ENCODE measurements at places on chromosomes 4 and X. TPM values are rescaled to one million over a fixed set of nuclear protein-coding genes. Genes with fewer than 3 reads are reported as not detected.
A peak's percentile ranks its signal among the peaks of the same experiment; 100 is the strongest.

DNA sequence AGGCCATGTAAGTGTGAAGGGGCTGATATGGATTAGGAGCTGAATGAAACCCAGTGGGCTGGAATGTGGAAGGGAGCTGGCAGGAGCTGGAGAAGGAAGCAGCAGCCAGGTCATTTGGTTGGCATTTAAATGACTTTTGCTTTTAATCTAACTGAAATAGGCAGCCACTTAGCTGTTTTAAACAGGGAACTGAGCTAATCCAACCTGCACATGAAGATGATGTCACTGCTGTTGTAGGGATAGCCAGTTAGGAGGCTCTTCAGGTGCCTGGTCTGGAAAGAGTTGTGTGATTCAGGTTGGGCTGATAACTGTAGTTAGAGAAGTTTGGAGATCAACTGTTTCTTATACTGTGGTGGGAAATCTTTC, 122.4 kb downstream of the PALLD start:
- no peaks in the 10 kb centered on the region for H3K4me1 ChIP-seq
- H3K27me3 ChIP-seq, result peaks cover 3% of the 10 kb centered on the region
- no peak overlapping the region for H3K4me3 ChIP-seq

GRCh38 chr4:128571747-128572146, 237.8 kb upstream of the JADE1 start:
- H3K27ac ChIP-seq, result no peak overlapping the region
- H3K27me3 ChIP-seq, result peaks cover 7% of the 10 kb centered on the region

DNA sequence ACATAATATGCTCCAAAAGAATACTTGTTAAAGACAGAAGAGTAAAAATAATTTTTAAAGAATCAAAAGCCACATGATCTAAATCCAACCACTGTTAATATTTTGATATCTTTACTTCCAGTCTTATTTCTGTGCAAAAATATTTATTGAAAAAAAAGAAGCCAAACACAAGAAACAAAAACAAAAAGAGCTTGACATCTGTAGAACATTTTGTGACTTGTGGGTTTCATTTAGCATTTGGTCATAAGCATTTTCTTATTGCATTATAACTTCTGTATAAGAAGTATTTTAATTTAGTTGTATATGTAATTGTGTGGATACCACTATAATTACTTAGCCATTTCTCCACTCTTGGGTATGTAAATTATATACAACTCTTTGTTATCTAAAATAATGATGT, 63.1 kb downstream of the DIPK2B start:
- no peak overlapping the region for H3K27ac ChIP-seq
- no peaks in the 10 kb centered on the region for H3K4me1 ChIP-seq
- no peaks in the 10 kb centered on the region for H3K27me3 ChIP-seq
- H3K4me3 ChIP-seq, result no peak overlapping the region
- H3K36me3 ChIP-seq, result no peaks in the 10 kb centered on the region

DNA sequence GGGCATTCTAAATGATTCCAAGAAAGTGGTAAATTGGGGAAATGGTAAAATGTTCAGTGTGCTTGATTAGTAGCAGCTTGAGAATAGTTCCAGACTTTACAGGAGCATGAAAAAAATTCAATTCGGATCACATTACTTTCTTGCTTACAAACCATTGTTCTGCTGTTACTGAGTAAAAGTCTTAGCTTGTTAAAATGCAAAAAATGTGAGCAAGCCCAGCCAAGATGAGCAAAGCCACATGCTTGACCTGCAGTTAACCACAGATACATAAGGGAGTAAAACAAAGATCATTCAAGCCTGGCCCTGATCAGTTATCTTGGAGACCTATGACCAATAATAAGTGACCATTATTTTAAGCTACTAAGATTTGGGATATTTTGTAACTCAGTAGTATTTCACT, 562.9 kb upstream of the MAGEB2 start:
- H3K4me3 ChIP-seq, result no peak overlapping the region
- no peaks in the 10 kb centered on the region for H3K36me3 ChIP-seq
- no peak for DNase-seq

DNA sequence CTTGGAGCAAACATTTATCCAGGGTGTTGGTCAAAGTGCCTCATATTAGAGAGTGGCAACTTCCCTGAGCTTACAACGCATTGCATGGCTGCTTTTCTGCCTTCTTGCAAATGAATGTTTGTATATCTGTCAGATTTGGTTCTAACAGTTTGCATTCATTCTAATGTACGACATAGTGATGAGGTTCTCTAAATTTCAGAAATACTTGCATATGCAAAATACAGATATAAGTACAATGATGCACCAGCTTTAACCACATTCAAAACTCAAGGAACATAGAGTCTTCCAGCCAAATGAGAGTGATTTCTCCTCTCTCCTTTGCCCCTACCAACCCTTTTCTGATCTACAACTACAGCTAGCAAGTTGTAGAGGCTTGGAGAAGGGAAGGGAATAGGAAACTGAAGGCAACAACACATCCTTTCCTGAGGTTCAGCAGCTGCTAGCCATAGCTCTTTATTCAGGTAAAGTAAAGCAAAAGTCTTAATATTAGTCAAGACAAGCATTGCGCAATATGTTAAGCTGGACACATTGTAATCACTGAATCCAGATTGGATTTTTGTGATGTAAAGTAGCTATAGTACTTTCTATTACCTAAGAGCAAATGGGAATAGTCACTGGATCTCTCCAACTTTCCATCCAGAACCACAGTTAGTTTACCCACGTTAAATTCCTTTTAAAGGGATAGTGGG, 6.3 kb downstream of the TKTL2 start:
- no peak for DNase-seq
- H3K4me3 ChIP-seq, result no peak overlapping the region
- H3K4me1 ChIP-seq, result no peaks in the 10 kb centered on the region
- H3K27ac ChIP-seq, result no peak overlapping the region
- H3K36me3 ChIP-seq, result no peaks in the 10 kb centered on the region
- H3K27me3 ChIP-seq, result no peaks in the 10 kb centered on the region

GRCh38 chrX:109049903-109050302, 313.5 kb upstream of the IRS4 start:
- H3K36me3 ChIP-seq, result no peaks in the 10 kb centered on the region
- DNase-seq, result no peak
- H3K27ac ChIP-seq, result no peak overlapping the region
- no peaks in the 10 kb centered on the region for H3K27me3 ChIP-seq
- no peak overlapping the region for H3K4me3 ChIP-seq
- no peaks in the 10 kb centered on the region for H3K4me1 ChIP-seq

DNA sequence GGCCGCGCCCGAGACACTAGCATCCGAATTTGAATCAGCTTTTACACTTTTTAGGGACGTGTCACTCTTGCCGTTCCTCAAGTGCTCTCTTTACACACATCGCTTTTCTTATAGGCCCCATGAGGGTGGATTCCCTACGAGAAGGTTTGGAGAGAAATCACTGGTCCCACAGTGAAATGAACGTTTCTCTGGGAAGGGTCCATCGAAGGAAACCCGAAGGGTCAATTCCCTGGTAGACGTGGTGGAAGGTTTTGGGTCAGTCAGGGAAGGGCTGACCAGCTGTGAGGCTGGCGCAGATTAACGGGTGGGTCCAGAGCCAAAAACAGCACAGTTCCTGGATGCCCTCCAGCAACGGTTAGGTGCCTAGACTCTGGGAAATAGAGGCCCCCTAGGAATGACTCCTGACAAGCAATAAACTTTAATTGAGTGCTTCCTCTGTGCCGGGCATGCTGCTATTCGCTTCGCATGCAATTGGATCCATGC, 35.9 kb downstream of the ETDC start:
- H3K36me3 ChIP-seq, result peaks cover 7% of the 10 kb centered on the region
- H3K4me1 ChIP-seq, result peaks cover 22% of the 10 kb centered on the region
- H3K4me3 ChIP-seq, result peak overlapping the region; percentile 55
- H3K27me3 ChIP-seq, result no peaks in the 10 kb centered on the region
- H3K27ac ChIP-seq, result peak overlapping the region; percentile 86

GRCh38 chrX:82362550-82362949, 1145.5 kb upstream of the POU3F4 start:
- H3K4me3 ChIP-seq, result no peak overlapping the region
- H3K27me3 ChIP-seq, result no peaks in the 10 kb centered on the region
- H3K4me1 ChIP-seq, result no peaks in the 10 kb centered on the region
- H3K27ac ChIP-seq, result no peak overlapping the region

GRCh38 chr4:182752158-182752910, 164.9 kb downstream of the DCTD start:
- no peaks in the 10 kb centered on the region for H3K4me1 ChIP-seq
- H3K27ac ChIP-seq, result no peak overlapping the region
- no peak for DNase-seq
- H3K36me3 ChIP-seq, result no peaks in the 10 kb centered on the region
- no peak overlapping the region for H3K4me3 ChIP-seq

GRCh38 chrX:112826023-112826422, 14.6 kb downstream of the AMOT start:
- no peak overlapping the region for H3K4me3 ChIP-seq
- no peaks in the 10 kb centered on the region for H3K4me1 ChIP-seq
- no peaks in the 10 kb centered on the region for H3K27me3 ChIP-seq
- DNase-seq, result no peak
- H3K36me3 ChIP-seq, result no peaks in the 10 kb centered on the region

GRCh38 chr4:10019521-10020051, 1.7 kb downstream of the SLC2A9 start:
- DNase-seq, result no peak
- peak overlapping the region; percentile 79 for H3K27ac ChIP-seq
- H3K4me3 ChIP-seq, result peak overlapping the region; percentile 77
- no peaks in the 10 kb centered on the region for H3K27me3 ChIP-seq

DNA sequence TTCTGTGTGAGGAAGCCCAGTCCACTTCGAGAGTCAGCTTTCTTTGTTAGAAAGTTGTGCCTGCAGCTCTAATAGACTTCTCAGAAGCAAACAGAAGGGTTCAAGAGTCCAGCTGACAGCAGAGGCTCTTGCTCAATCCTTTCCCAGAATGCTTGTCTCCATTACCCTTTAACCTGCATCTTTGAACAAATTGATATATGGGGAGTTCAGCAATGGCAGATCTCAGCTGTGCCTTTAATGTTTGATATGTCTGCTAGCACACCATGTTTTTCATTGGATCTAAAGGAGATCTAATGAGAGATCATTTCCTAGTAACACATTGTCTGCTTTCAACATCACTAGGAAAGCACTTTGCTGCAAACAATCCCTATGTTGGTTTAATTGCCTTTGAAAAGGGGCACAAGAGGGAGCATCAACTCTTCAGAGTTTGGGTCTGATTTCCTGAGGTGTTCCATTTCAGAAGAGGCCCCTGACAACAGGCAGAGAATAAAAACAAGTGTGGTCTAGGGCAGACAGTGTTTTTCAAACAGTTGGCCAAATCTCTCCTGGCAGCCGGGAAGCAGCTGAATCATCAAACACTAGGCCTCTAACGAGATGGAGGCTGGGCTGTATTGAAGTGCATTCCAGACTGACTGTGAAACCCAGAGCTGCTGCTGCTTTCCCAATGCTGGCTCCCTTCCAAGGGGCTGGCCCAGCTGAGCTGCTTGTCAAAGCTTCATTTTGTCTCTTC, 55.5 kb downstream of the LUZP4 start:
- no peaks in the 10 kb centered on the region for H3K27me3 ChIP-seq
- DNase-seq, result no peak
- H3K4me1 ChIP-seq, result no peaks in the 10 kb centered on the region

F9 gene
- polyA plus RNA-seq, result not detected

FAAH2 gene
- 21.6 TPM for polyA plus RNA-seq

NXF2B gene
- not detected for polyA plus RNA-seq

ITGB1BP2 gene
- polyA plus RNA-seq, result not detected

PABPC4L gene
- polyA plus RNA-seq, result not detected

SLC10A7 gene
- 15.2 TPM for polyA plus RNA-seq
